OCI-M1 (cell line): ENCODE measurements at places on chromosomes 1 and 21.

- DNase-seq = no peak
Observed at GRCh38 chr1:176560681-176561080, 97.7 kb downstream of the PAPPA2 start.

DNA sequence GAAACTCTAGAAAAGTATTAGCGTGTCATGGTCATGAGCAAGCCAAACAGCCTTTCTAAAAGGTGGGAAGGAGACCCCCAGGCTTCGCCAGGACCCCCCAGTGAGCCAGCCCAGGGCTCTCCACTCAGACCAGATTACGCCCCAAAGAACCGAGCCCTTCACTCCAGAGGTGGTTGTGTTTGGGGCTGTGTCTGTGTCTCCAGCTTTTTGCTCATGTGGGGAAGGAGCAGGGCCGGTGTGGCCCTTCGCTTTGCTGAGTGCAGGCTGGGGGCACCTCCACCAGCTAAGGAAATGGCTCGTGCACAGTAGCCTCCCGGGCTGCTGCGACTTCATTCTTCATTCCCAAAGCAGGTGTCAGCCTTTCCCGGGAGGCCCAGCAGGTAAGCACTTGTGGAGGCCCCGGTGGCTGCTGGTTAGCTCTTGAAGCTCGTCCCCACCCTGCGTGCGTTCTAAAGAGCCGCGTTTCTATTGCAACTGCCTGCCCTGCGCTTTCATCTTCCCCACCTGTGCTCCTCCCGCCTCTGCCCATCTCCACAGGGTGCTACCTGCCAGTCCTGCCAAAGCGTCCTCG is 531 bp downstream of the TSPEAR start:
- DNase-seq = no peak

GRCh38 chr1:81466961-81467360 is 333.8 kb upstream of the ADGRL2 start:
- no peak for DNase-seq

GRCh38 chr1:63662056-63662836 is 69.0 kb downstream of the PGM1 start:
- no peak for DNase-seq

GRCh38 chr1:98896711-98897445 is 107.8 kb downstream of the PLPPR5 start:
- no peak for DNase-seq

DNA sequence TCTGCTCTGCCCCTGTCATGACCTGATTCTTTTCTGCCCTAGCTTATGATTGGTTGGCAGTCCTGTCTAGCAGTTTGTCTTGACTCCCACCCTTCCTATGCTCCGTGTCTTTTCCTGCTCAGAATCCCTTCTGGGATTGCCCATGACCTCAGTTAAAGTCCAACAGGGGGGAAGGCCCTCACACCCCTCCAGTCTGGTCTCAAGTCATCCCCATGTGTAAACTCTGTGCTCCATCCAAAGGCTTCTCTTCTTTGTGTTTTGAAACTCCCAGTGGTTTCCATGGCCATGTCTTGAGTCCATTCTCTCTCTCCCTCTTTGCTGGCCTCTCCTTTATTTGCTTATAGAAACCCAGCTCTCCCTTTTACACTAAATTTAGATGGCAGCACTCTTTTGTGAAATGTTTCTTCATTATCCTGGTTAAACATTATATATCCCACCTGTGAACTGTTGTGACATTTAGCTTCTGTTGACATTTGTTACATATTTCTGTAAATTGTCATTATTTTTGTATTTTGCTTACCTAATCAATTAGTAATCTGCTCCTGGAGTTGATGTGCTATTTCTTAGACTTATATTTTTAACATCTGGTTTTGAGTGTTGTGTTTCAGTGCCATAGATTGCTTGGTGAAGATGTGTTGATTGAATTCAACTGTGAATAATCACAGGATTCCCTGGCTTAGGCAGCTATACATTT is 48.9 kb upstream of the GCLM start:
- DNase-seq = no peak

DNA sequence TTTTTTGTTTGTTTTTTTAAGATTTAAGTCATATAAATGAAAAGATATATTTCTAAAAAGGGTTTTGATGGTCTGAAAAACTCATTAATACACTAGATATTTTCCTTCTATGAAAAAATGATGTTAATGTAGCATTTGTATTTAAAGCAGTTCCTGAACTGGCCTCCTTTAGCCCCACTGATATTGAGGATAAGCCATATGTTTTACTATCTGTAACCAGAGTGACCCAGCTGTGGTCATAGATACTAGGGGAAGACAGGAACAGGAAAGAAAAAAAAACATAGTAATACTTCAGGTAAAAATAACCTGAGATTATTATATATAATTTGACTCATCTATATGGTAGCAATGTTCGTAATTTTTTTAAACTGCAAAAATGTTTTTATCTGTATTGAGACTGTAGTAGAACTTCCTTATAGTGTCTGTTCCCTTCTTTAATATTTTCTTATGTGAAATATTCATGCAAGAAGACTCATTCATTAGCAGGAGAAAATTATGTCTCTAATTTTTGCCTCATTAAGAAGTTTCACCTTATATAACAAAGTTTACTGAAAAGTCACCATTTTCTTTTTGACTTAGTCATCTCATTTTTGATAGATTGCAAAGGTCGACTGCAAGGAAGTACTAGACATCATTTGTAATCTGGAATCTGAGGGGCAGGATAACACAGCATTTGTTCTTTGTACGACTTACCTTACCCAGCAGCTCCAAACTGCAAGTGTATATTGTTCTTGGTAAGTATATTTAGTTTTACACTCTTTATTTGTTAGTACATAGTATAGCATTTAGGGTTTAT is 25.6 kb upstream of the TMCO2 start:
- DNase-seq = peak; percentile 22

DNA sequence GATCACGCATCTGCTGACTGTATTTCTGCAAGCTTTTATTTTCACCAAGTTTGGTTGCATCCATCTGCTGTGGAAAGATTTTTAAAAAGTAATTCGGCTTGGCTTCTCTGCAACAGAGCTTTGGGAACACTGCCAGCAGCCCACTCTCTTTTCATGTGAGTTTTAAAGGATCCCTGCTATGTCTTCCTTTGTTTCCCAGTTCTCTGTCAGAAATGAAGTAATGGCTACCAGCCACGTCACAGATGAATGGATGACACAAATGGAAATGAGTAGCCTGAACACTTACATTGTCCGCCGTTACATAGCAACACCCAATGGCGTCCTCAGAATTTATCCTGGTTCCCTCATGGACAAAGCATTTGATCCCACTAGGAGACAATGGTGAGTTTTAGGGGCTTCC is 80.6 kb upstream of the RAVER2 start:
- no peak for DNase-seq

- DNase-seq = peak; percentile 45
Observed at GRCh38 chr1:169795687-169796086, 980 bp upstream of the METTL18 start.

DNA sequence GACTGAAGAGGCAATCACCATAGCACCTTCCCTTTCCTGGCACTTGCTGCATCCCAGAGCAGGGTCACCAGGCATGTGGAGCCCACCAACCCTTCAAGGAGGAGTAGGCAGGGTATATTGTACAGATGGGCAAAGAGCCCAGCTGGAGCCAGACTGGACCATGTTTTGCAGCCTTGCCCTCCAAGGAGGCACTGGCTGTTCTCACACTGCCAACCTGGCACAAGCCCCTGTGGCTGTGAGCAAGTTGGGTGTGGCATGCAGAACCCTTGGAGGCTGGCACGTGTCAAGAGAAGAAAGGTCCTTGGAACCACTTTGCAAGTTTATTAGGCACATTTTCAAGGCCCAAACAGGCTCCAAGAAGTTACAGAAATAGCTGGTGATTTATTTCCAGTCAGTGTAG is 146.4 kb downstream of the FOXD2 start:
- DNase-seq = no peak

GRCh38 chr21:43282358-43283120 is 113.7 kb downstream of the CRYAA start:
- DNase-seq = no peak

- peak; percentile 67 for DNase-seq
Observed at GRCh38 chr1:51875291-51875772, 3.2 kb downstream of the NRDC start.

DNA sequence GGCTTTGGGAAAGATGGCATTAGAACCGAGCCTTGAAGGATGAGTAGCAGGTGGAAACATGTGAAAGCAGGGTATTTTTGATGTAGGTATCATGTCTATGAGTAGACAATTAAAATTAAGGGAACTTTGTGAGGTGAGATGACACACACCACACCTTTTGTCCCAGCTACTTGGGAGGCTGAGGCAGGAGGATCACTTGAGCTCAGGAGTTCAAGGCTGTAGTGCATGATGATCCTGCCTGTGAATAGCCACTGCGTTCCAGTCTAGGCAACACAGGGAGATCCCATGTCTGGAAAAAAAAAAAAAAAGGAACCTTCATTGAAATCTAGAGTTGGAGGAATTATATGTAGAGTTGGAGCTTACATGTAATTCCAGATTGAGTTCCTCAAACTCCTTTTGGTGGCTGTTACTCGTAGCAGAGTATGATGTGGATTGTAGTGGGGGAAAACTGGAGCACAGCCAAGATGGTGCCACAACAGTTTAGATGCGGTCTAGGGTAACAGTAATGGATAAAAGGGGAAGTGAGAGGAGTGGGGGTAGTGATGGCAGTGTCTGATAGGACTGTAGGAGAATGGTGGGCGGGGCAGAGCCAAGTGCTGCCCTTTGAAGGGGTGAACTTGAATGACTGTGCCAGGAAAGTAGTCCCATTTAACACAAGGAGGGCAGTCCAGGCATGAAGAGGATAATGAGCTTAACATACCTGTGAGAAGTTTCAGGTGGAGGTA is 17.4 kb downstream of the AK4 start:
- DNase-seq = peak; percentile 96

DNA sequence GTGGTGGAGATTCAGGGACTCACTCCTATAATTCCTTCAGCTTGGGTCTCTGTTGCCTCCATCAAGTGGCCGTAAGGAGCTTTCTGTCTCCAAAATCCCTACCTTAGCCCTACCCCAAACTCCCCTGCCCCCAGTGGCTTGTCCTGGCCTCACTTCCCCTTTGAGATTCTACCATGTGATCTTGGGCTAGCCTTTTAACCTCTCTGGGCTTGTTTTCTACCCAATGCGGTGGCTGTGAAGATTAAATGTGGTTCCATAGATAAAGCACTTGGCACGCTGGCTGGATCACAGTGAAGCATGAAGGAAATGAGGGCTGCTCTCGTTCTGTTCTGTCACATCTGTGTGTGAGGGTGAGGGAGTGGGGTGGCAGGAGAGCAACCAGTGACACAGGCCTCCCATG is 43.6 kb downstream of the FAAH start:
- DNase-seq = peak; percentile 97

DNA sequence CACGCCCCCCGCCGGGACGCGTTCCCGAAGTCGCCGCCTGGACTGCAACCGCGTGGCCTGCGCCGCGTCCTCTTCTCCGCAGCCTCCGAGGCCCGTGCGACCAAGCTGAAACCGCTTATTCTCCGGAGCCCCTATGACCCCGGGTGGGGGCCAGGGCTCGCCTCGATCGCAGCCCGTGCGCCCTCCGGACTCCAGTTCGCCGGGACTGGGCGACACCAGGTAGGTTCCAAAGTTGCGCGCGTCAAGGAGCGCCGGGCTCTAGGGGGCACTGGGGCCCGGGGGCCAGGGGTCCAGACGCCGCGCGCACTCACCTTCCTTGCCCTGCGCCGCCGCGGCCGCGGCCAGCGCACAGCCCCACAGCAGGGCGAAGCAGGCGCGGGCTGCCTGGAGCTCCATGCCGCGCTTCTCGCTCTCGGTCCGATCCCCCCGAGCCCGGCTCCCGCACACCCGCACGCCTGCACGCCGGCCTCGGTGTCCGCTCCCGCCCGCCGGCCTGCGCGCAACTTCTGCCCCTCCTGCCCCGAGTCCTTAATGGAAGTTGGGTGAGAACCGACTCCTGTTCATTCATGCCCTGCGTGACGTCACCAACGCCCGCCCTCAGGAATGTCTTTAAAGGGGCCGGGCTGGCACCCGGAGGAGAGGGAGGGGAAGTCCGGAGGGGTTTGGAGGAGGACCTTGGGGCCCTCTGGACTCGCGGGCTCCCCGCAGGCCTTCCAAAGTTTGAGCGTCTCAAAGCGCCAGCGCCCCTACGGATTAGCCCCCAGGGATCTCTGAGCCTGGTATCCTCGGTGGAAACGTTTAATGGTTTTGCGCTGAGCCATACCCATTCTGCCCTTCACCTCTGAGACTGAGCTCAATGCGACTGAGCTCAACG is at the start of gene EPHA2:
Gene EPHA2, minus strand, starts transcription at position 533 of the 874 bp plus-strand sequence. Its CDS starts 137 bp downstream, at position 396.
- no peak for DNase-seq

- no peak for DNase-seq
Observed at GRCh38 chr1:230109895-230110667, 43.0 kb downstream of the GALNT2 start.
